ENCODE measurements at places on chromosomes 1 and 21. TPM values are rescaled to one million over a fixed set of nuclear protein-coding genes. Genes with fewer than 3 reads are reported as not detected.

DNA sequence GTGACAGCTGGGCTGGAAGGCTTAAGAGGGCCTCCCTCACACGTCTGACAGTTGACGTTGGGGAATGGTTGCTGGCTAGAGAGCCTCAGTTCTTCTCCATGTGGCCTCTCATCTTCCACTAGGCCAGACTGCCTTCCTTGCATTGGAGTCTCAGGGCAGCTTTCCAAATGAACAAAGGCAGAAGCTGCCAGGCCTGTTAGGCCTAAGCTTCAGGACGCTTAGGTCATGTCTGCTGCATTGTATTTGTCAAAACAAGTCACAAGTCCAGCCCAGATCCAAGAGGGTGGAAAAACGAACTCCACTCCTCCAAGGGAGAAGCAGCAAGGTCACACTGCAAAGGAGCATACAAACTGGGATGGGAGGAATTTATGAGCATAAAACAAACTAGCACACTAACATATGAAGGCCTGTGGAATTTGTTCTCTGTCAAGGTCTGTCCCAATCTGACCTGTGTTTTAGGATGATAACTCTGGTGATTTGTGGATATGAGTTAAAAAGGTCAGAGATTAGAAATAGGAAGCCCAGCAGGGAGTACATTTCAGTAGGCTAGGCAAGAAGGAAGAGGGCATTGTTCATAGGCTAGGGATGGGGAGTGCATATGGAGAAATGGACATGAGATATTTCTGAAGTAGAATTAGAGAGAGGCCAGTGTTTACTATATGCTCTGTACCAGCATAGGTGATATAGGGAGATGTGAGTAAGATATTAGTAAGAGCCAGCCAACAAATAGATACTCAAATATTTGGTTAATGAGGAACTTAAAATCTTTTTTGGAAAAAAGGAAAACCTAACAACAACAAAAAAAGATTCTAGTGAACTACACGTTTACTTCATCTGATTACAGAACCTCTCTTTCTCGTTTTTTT is 29.1 kb upstream of the CNN3 start:
- DNase-seq: no peak

GRCh38 chr1:212132025-212132424 is 96.5 kb downstream of the DTL start:
- no peak for DNase-seq

- DNase-seq: no peak
Measured at GRCh38 chr1:220966041-220966440, 86.8 kb downstream of the HLX start.

GRCh38 chr1:10288029-10288615 is 77.8 kb downstream of the KIF1B start:
- no peak for DNase-seq

GRCh38 chr1:24967962-24968361 is 37.9 kb upstream of the RUNX3 start:
- DNase-seq: no peak

DNA sequence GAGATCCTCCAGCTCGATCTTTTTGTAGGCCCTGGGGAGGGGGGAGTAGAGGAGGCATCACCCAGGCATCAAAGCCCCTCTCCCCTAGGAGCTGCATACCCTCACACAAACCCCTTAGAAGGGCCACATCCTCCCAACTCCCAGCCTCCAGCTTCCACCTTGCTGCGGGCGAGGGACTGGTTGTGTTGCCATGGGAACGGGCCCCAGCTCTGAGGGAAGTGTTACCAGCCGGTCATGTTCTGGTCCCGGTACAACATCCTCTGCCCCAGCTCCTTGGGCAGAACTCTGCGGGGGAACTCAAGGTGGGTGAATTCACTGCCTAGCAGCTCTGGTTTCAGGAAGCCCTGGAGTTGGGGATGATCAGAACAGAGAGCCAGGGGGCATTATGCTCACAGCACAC is 4.1 kb downstream of the PPM1J start:
- DNase-seq: no peak

DNA sequence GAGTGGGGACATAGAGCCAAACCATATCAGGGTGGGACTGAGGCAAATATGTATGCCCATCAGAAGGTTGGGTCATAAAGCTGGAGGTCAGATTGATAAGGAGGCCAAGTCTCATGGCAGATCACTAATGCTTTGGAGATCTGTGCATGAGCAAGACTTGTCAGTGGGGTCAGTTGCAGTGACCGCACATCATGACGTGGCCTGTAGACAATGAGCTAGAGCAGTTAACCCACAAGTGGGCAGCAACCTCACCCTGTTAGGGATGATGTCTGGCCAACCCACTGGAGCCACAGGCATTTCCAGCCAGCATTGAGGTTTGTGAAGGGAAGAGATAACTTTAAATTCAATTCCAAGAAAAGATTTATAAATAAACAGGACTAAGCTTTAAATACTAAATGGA is 66.7 kb downstream of the XCL1 start:
- no peak for DNase-seq

DNA sequence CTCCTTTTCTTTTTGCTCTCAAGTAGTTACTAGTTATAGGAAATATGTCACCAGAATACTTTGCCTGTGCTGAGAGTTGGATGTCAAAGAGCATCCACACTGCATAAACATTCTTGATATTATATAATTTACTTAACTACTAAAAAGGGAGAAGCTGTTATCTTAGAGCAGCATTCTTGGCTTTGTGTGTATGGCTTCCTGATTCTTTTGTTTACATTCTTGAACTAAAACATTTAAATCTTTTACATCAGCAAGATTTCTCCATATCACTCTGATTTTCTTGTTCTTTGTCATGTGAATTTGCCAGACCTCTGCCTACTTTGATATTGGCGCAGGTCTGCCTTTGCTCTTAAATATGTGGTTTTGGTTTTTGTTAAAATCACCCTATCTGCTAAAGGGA is 48.8 kb downstream of the SUCO start:
- DNase-seq: peak; percentile 36

DNA sequence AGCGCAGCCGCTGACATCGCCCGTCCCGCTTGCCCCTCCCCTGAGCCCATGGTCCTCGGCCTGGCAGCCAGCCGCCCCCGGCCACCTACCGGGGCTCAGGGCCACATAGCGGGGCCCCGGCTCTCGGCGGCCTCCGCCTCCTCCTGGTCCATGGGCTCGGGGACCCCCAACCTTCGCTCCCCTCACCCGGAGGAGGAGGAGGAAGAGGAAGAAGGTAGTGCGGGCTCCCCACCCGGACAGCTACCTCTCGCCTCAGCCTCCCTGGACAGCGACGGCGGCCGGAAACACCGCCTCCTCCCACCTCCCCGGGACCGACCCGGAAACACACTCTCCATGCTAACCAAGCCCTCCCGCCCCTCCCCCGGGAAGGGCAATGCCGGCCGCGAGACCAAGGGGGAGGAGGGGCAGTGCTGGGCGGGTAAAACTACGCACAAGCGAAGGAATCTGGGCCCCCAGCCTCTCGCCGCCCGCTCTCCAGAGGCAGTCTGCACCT is at the start of gene KIAA0319L:
TSS of gene KIAA0319L (minus strand) at position 286 of the 493 bp plus-strand sequence. CDS start 2,912 bp downstream, outside the sequence.
- no peak for DNase-seq

CRYAA gene
- total RNA-seq: not detected

WNT4 gene
- 0.29 TPM for total RNA-seq

POU3F1 gene
- not detected for total RNA-seq

AMY1C gene
- total RNA-seq: not detected
